Anterior cingulate cortex (tissue), 58 donors: ENCODE measurements at places on chromosomes 1 and 21.

- no peak for DNase-seq
Measured at GRCh38 chr1:79190074-79190473, 183.5 kb upstream of the ADGRL4 start.

- DNase-seq: no peak
Measured at GRCh38 chr1:29236712-29237128, 398 bp downstream of the PTPRU start.

DNA sequence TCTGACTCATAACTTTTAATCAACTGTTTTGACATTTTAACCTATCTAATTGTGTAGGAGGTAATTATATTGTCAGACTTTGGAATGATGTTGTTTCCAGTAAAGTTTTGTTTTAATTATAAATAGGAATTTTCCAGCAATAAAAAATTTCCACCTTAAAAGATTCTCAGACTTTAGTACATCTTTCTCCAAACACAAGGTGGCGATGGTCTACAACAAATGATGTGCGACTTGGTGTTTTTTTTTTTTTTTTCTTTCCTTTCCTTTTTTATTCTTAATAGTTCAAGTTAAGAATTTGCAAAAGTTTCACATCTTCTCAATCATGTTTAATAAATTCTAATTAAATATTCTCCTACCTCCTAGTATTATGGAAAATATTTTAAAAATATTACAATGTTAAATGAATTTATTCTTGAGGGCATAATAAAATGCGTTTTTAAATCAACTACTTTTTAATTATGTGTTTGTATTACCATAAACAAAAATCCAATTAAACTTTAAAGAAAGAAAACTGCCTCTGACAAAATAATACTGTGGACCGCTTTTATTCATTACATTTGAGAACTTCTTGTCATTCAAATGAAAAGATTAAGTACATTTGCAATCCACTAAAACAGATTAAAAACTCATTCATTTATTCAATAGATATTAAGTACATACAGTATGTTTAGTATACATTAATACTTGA lies 4.4 kb upstream of the ADAMTS1 start:
- DNase-seq: no peak

DNA sequence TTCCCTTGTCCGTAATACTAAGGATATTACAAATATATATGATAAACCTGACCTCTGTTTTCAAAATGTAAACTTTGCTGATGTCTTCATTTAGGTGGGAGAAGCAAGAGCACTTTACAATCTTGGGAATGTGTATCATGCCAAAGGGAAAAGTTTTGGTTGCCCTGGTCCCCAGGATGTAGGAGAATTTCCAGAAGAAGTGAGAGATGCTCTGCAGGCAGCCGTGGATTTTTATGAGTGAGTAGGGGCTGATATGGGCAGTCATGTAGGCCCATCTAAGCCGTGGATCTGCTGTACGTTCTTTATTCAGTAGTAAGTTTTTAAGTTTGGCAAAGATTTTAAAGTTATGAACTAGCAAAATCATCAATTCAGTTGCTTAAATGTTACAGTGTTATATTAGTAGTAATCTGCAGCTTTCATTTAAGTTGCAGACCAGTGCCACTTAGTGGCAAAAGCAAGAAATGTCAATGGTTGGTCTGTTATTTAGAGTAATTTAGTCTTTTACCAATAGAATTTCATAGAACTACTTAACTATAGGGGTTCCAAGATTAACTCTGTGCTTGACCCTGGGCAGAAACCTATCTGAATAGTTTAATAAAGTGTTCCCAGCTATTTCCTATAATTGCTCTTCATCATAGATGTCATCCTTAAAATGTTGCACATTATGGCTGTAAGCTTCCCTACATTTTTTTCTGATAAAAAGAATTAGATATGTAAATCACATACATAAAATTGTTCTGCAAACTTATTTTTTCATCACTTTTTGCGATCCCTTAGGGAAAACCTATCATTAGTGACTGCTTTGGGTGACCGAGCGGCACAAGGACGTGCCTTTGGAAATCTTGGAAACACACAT lies 21.3 kb downstream of the GPSM2 start:
- no peak for DNase-seq

GRCh38 chr1:182357913-182358312 lies 33.7 kb downstream of the GLUL start:
- no peak for DNase-seq

DNA sequence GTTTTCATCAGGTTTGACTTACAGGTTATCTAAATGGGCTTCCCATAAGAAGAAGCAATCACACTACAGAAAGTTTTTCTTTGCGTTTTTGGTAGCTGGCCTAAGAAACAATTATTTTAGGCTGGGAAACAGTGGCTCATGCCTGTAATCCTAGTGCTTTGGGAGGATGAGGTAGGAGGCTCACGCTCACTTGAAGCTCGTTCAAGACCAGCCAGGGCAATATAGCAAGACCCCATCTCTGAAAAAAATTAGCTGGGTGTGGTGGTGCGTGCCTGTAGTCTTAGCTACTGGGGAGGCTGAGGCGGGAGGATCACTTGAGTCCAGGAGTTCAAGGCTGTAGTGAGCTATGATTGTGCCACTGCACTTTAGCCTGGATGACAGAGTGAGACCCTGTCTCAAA lies 1.6 kb upstream of the REN start:
- no peak for DNase-seq

DNA sequence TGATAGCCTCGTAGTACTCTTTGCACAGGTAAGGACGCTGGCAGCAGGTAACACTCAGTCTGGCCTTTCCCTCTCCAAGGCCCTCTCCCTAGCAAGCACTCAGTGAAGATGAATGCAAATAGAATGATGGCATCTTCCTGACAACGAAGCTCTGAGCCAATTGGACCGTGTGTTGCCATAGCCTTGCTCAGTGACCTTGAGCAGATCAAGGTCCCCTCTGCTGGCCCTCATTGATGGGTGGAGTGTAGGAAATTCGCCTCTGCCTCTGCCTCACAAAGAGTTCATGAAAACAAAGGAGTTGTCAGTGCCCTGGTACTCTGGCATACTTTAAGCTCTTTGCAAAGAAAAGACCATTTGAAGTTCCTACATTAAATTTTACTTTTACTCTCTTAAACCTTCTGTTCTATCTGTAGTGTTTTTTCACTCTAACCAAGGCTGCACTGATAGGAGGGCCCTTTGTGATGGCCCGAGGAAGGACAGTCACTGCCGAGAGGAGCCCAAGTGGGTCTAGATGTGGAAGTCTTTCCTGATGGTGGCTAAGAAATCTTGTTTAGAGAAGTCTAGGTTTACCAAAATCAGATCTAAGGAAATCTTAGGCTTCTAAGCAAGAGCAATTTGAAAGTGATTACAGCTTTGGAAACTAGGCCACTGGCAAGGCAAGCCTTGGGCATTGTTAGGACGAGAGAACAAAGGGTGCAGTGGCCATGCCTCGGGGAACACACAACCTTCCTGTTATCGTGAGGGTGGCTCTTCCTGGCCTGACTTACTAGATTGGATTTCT lies 38.2 kb downstream of the SMYD2 start:
- no peak for DNase-seq

- no peak for DNase-seq
Measured at GRCh38 chr1:33725556-33726160, 138.2 kb upstream of the HMGB4 start.

- DNase-seq: no peak
Measured at GRCh38 chr1:73673971-73674370, 524.0 kb downstream of the LRRIQ3 start.

DNA sequence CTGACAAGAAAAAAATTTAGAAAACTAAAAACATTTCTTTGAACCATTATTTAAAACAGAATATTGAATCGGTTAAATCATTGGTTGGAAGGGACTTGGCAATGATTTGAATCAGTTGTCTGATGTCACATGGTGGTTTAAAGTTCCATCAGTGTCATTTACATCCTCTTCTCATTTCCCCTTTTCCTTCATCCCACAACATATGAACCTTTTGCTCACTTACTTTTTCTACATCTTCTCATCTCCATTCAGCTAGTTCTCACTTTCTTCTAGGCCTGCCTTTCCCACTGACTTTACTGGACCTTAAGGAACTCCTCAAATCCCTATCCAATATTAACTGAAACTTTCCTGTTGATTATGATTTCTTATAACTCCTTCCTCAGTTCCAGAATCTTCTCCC lies 58.5 kb downstream of the PHACTR4 start:
- no peak for DNase-seq

- DNase-seq: no peak
Measured at GRCh38 chr1:22452481-22452957, 868 bp downstream of the ZBTB40 start.

GRCh38 chr1:111228748-111229126 lies 1.2 kb downstream of the CHI3L2 start:
- no peak for DNase-seq

GRCh38 chr1:211842518-211842917 lies 12.0 kb upstream of the LPGAT1 start:
- no peak for DNase-seq

DNA sequence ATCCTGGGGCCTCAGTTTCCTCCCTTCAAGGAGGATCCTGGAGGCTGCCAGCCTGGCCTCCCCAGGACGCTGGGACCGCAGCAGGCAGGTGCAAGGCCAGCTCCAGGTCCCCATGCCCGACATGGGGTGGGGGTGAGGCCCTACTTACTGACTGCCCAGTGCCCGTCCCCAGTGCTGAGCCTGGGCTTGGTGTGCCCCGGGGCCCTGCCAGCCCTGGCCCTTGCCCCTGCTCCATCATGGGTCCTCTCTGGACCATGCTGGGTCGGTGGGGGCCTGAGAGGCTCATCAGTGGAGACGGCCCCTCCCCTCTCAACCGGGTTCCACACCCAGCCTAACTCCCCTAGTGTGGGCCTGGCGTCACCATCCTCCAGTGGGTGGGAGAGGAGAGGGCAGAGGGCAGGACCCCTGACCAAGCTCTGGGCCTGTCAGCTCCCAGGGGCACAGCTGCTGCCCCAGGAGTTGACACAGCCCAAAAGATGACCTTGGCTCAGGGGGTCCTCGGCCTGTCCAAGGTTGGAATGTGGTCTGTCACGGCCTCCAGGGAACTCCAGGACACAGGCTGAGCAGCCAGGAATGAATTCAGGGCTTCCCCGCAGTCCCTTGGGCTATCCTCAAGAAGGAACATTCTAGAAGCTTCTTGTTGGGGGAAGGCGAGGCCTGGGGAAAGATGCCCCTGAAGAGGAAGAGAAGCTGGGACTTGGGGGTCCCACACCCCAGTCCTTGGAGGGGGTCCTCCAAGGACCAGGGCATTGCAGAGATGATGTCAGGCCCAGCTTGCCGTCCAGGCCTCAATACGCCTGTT lies 17.6 kb upstream of the ARF1 start:
- no peak for DNase-seq

- no peak for DNase-seq
Measured at GRCh38 chr1:192994141-192994540, 65.0 kb downstream of the UCHL5 start.

DNA sequence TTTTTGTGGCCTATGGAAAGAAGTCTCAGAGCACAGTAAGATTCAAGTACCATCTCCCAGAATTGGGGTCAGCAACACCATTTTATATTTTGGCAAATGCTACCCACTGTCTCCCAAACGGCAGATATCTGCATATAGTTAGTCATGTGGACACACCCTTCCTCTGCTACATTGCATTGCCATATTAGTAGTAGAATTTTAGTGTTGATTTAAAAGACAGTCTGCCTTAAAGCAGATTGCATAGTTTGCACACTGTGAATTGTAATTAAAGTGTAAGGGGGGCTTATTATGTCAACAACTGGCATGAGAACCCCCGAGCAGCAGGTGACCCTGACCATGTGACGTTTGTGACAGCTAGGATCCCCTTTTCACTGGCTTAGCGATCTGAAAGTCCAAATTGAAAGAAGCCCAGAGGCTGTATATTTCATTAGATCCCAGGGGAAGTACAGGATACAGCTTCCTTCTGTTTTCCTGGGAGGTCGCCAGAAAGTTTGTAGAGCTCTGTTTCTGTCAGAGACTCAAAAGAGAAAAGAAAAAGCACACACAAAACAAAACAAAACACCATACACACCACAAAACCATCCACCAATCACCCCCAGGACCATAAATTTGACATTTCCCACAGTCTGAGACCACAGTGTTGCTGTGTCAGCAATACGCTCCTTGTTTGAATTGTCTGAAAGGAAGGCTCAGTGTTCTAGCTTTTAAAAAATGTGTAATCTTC lies 172.4 kb downstream of the NFIA start:
- DNase-seq: no peak

- no peak for DNase-seq
Measured at GRCh38 chr1:81424816-81425215, 375.9 kb upstream of the ADGRL2 start.

- DNase-seq: no peak
Measured at GRCh38 chr1:54884135-54884586, 2.8 kb downstream of the DHCR24 start.

DNA sequence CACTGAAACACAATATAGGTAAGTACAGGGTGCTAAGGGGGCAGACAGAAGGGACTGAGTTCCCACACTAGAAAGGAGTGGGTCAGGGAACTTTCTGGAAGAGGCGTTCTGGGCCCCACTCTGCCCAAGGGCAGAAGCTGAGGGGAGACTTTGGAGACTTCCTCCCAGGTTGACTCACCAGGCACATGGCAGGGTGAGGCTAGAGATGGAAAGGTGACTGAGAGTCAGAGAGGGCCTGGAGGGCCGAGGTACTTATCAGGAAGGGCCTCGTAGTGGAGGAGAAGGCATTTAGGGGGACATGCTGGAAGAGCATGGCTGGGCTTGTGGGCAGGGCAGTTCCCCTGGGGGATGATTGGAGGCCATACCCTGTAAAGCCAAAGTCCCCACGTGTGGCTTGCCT lies 159.9 kb upstream of the JUN start:
- DNase-seq: no peak

GRCh38 chr1:161439280-161440232 lies 65.7 kb upstream of the FCGR2A start:
- DNase-seq: no peak

DNA sequence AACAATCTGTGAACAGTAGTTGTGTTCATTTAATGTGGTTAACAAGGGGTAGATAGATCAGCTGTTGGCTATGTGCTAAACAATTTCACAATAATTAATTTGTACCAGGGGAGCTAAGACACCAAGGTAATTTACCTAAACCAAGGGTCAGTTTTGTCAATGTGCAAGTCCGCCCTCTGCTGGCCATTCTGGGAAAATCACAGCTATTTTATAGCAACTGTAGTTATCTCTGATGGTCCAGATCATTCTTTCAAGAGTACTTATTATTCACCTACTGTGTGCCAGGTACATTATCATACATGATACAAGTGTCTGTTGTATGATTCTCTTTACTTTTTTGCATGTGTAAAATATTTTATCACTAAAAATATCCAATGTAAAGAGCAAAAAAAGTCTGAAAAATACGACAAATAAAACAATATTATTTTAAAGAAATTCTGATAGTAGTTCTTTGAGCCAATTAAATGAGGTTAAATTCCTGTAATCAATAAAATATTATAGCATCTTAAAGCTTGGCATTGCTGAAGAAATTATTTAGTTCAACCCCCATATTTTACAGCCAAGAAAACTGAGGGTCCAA lies 312.3 kb upstream of the FAM78B start:
- DNase-seq: peak; percentile 27

DNA sequence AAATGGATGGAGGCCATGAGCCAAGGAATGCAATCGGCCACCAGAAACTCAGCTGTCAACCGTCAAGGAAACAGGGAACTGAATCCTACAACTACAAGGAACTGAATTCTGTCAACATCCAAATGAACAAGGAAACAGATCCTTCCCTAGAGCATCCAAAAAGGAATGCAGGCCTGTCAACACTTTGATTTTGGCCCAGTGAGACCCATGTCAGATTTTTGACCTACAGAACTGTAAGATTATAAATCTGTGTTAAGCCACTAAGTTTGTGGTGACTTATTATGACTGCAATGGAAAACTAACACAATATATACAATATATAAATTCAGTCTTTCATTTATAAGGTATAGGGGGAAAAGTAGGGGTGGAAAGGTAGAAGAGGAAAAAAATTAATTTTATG lies 55.3 kb downstream of the SHCBP1L start:
- no peak for DNase-seq

- DNase-seq: no peak
Measured at GRCh38 chr1:84988588-84988987, 8.3 kb downstream of the MCOLN2 start.
